Naive B cell (primary cell): ENCODE measurements at places on chromosomes 1 and 21. TPM values are rescaled to one million over a fixed set of nuclear protein-coding genes. Genes with fewer than 3 reads are reported as not detected.

HMCN1 gene
- 0.01 TPM for polyA plus RNA-seq

PGLYRP4 gene
- polyA plus RNA-seq = not detected

CD1E gene
- polyA plus RNA-seq = not detected

TRIM67 gene
- polyA plus RNA-seq = not detected

LRP8 gene
- 0.60 TPM for polyA plus RNA-seq

CD101 gene
- not detected for polyA plus RNA-seq

LCE6A gene
- not detected for polyA plus RNA-seq
